ENCODE measurements at places on chromosomes 5 and 9.

GRCh38 chr9:137278061-137278701 lies 655 bp downstream of the TOR4A start:
- no peak for DNase-seq

DNA sequence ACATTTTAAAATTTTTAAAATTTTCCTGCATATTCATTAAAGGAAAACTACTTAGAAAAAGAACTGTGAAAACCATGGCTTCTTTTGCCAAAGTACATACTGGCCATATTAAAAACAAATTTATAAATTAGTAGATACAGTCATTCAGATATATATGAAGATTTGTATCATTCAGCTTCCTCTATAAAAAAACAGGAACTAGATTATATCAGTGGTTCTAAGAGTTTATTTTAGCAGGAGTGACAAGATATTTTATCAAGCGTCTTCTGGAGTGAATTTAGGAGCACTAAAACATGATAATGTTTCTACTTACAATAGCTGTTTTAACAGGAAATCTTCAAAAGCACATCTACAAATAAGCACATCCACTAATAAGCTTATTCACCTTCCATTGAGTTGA lies 171.4 kb downstream of the RAPGEF6 start:
- no peak for DNase-seq

DNA sequence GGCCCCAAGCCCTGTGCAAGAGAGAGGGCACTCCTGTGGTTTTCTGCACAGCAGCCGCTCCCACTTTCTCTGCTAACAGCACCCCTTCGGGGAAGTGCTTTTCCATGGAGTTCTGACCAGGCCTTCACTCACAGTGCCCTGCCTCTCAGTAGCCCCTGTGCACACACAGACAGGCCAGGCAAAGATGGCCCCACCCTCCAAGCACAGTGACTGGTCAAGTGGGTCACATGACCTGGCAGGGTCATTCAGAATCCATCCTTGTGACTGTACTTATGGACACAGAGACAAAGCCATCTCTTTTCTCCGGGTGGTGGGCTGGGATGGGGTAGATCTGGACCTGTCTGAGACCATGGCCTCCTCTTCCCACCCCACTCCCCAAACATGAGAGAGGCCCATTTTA lies 82.5 kb downstream of the PSD2 start:
- no peak for DNase-seq

- DNase-seq: no peak
These were observed 384.4 kb downstream of the TMEM167A start for GRCh38 chr5:82692826-82693225.

GRCh38 chr9:97447001-97447400 lies 35.1 kb downstream of the TDRD7 start:
- DNase-seq: no peak

- DNase-seq: no peak
These were observed 677 bp upstream of the MYORG start for GRCh38 chr9:34377404-34377746.

GRCh38 chr9:130039528-130040147 lies 3.4 kb downstream of the FNBP1 start:
- DNase-seq: peak; percentile 19

GRCh38 chr9:27529316-27530278 lies at the start of gene MOB3B:
MOB3B (minus strand) TSS chr9:27529814; CDS start chr9:27455550, 74,264 bp downstream.
- peak; percentile 68 for DNase-seq

DNA sequence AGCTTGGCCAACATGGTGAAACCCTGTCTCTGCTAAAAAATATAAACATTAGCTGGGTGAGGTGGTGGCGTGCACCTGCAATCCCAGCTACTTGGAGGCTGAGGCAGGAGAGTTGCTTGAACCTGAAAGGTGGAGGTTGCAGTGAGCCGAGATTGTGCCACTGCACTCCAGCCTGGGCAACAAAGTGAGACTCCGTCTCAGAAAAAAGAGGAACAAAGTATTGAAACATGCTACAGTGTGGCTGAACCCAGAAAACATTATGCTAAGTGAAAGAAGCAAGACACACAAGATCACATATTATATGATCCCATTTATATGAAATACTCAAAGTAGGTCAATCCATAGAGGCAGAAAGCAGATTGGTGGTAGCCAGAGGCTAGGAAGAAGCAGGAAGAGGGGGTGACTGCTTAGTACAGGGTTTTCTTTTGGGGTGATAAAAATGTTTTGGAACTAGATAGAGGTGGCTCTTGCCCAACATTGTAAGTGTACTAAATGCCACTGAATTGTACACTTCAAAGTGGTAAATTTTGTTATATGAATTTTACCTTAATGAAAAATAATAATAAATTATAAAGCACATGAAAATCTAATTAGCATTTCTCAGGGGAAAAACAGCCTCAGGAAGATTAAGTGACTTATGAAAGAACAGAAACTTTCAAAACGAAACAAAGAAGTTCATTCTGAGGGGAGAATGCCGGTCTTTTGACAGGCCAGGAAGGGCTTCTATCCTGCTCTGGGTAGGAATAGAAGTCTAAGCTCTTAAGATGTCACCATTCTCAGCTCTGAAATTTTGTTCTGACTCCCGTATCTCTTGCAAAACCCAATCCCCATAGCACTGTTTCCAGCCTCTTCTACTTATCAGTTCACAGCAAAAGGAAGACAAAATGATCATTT lies 161.1 kb upstream of the TBCA start:
- DNase-seq: no peak

DNA sequence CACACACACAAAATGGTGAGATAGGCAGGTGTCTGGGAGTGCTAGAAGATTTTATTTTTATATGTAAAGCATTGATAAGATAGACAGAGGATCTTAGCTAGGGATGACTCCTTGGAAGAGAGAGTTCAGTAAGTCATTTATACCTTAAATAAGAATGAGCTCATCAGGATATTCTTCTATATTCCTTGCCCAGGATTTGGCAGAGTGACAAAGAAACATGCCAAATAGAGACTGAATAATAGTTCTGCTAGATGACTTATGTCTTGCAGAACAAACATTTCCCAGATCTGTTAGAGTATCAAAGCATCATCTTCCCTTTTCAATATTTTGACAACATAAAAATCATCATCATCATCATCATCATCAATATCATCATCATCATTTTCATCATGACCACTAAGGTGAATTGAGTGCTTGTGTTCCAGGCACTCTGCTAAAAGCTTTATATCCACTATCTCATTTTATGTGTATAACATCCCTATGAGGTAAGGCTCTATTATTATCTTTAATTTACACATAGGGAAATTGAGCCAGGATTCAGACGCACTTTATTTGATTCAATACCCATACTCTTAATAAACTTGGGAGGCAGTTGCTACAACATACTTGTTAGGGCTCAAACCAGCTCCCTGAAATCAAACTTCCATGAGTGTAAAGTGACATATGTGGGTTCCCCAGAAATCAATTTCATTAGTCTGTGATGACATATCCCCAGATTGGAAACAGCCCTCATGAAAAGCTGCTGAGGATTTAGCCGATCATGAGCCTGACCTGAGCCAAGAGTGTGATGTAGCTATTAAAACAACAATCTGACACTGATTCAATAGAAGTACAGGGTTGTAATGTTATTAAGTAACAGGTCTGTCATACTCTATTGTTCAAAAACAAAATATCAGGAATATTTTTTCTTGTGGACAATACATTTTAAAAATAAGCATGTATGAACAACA lies 176.3 kb upstream of the SEMA6A start:
- no peak for DNase-seq

DNA sequence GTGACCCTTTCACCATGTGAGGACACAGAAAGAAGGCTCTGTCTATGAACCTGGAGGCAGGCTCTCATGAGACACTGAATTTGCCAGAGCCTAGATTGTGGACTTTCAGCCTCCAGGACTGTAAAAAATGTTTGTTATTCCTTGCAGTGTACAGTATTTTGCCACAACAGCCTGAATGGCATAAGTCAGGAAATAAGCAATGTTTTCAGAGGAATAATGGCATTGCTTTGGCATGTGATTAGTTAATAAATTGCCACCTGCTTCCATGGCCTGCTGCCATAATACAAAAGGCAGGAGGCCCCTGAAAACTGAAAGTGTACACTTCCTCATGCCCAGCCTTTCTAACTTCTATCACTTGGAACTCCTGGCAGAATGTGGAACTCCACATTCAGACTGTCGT lies 408.1 kb downstream of the GADD45G start:
- DNase-seq: no peak

DNA sequence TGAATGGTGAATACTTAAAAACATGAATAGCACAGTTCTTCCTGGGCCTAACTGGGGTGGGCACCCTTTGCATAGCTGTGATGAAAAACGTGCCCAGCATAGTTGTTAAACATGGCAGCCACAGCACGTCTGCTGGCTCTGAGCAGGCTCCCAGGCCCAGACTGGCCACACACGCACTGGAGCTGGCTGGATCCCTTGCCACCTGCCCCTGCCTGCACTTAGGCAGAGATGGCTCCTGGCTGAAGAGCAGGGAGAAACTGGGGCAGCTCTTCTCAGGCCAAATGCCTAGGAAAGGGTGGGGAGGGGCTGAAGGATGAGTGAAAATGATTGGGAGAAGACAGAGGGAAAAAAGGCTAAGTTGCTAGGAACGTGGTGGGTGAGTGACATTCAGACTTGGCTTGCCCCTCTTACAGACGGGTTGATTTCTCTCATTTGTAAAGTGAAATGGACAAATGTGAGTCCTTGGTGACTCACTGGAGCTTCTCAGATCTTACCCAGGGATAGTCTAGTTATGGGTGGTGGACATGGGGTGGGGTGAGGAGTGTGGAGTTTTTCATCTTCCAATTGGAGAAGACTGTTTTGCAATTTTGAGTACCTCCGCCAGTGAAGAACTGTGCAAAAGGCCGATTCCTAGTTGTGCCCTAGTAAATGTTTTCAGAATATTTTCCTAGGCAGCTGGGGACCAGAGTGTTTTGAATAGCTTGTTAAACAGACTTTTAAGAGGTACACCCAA lies 42.4 kb downstream of the TRIO start:
- peak; percentile 91 for DNase-seq

- DNase-seq: peak; percentile 11
These were observed 2.2 kb downstream of the CPEB4 start for GRCh38 chr5:173890195-173890991.

DNA sequence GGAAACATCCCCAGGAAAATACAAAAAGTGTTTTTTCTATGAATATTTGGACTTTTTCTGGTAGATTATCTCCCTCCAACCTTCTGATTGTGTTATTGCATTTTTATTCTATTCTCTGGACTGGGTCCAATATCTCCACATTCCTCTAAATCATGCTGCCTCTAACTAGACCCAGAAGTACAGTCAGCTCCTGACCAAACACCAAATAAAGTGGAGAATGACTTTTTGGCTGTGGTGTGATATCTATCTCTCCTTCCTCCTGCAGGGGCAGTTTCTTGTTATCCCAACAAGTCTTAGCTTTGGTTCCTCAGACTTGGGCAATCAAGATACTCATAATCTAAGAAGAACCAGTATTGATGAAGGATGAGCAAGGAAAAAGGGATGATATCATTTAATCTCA lies 3.2 kb upstream of the RAI14 start:
- DNase-seq: peak; percentile 85

DNA sequence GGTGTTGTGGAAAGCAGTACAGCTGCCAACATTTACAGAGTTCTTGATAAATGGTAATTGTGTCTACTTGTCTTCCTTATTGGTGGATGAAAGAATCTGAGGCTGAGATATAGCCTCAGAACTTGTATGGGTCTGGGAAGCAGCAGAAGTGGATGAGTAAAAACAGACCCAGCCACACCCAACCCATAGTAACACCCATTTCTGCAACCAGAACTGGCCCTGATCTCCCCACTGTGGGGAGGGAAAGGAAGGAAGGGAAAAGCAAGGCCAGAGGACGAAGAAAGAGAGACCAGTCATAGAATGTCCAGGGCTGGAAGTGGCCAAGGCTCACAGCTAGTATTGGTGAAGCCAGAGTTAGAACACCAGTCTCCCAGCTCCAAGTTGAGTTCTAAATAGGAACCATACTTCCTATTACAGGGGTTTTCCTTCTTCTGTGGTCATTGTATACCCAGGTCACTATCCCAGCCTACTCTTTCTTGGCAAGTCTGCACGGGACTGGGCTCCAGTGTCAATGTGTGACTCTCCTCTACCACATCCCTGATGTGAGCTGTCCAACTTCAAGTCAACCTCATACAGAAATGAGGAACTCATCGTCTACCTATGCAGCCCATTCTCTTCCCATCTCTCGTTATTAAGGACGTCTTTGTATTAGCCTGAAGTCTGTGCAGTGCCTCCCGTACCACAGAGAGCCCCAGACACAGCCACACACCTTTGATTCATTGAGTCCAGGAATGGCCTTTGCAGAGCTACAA lies 35.9 kb downstream of the ITK start:
- DNase-seq: no peak

- peak; percentile 94 for DNase-seq
These were observed 36.7 kb upstream of the KCNIP1 start for GRCh38 chr5:170466988-170467707.

DNA sequence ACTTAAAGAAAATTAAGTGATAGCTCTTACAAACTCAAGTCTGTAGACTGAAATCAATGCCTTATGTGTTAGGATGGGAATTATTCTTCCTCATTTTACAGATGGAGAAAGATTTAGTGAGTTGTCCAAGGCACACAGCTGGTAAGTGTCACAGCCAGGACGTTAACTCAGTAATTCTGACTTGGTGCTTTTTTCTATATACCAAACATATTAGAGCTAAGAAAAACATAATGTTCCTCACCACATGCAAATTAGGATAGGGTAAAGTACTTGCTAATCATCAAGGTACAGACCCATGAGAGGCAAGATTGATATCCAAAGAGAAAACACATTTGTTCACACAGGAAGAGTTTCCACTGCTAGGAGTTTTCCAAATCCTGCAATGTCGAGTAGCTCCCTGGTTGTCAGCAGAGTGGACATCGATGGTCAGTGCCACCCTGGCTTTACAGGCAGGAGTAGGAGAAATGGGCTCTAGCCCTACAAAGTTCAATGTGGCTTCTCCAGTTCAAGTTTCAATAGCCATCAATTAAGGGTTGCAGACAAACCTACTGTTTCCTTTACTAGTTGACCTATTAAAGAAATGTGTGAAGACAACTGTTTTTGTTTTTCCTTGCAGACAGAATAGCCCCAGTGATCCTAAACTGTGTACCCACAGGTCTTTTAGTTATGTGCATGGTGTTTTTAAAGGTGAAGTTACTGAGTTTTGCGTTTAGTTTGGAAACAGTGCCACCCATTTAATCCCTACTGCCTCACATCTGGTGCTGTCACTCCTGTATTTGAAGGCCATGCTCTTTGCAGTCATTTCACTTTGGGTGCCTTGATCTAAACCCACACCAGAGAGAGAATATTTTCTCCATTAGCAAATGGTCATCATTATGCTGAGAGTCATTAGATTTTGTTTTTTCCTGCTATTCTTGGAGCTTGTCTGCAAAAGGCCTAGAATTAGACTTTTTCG lies 460.8 kb upstream of the SMARCA2 start:
- DNase-seq: no peak

DNA sequence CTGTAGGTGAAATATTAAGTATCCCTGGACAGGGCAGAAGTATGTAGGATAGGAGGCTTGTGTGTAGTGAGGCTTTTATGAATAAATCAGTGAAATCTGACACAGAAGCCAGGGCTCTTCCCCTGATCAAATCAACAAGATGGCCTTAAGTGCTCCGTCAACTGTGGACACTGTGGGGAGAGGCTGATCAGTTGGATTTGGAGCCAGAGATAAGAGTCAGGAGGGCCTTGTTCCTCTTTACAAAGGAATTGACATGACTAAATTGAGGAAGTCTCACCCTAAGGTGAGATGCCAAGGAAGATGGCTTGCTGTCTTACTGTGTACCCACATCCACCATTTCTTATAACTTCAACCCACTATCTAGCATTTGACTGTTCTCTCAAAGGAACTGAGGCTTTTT lies 91.6 kb upstream of the PRRC1 start:
- no peak for DNase-seq

Data from fibroblast of skin of right biceps (primary cell).